Thoracic aorta (tissue), 2 donors: ENCODE measurements at places on chromosomes 7 and 10.

- H3K27ac ChIP-seq = no peak overlapping the region
- H3K27me3 ChIP-seq = no peaks in the 10 kb centered on the region
- H3K4me1 ChIP-seq = no peaks in the 10 kb centered on the region
- H3K4me3 ChIP-seq = no peak overlapping the region
These were observed 124.9 kb downstream of the SND1 start for GRCh38 chr7:127776776-127777386.

GRCh38 chr10:132536241-132536876 is 1.2 kb upstream of the INPP5A start:
- H3K27me3 ChIP-seq = no peaks in the 10 kb centered on the region
- H3K27ac ChIP-seq = peak overlapping the region; percentile 77
- no peaks in the 10 kb centered on the region for H3K36me3 ChIP-seq
- DNase-seq = peak; percentile 2
- peak overlapping the region; percentile 89 for H3K4me3 ChIP-seq

DNA sequence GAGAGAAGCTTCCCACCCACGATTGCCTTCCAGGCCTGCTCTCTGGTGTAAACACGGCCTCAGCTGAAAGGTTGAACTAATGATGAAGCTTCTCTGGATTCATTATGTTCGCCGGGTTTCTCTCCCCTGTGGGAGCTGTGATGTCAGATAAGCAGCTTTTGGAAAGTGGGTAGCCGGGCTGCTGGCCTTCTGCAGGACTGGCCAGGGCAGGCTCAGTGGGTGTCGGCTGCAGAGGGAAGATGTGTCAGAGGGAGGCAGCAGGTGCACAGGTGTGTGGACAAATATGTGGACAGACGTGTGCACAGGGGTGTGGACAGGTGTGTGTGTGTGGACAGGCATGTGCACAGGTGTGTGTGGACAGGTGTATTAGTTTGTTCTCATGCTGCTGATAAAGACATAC is 28.5 kb upstream of the PSMG3 start:
- H3K4me3 ChIP-seq = no peak overlapping the region
- no peaks in the 10 kb centered on the region for H3K36me3 ChIP-seq
- no peak overlapping the region for H3K27ac ChIP-seq

DNA sequence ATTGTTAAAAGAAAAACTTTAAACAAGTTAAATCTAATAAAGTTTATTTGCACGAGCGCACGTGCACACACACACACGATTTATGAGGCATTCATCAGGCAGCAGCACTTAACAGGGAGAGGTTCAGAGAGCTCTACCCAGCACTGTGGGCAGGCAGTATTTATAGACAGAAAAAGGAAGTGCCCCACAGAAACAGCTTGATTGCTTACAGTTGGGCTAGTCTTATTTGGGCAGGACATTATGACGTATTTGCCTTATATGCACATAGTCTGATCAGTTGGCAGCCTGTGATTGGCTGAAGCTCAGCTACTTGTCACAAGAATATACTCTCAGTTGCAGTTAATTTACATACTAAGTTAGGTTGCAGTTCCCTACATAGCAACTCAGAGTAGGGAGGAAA is 1.2 kb upstream of the SDHAF3 start:
- no peaks in the 10 kb centered on the region for H3K27me3 ChIP-seq
- no peak overlapping the region for H3K27ac ChIP-seq
- no peak for DNase-seq

DNA sequence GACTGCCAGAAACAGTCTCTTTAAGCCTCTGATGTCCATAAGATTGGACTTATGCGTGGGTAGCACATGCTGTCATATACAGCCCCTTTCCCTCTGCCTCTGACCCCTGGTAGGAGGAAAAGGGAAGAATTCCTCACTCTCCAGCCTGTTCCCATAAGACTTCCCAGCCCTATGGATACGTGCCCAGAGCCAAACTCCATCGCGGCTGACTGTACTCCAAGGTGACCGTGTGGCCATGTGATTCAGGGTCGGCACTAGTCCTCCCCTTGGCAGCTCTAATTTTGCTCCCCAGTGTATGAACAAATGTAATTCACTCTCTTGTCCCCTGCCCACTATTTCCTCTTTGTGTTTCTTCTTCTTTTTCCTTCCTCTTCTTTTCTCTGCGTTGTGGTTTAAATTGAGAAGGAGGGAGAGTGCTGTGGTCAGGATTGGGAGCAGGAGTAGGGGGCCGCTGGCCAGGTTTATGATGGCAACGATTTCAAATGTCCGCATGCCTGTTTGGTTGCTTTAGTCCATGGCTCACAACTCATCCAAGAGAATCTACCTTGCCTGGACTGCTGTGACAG is 43.8 kb downstream of the PRLHR start:
- H3K4me3 ChIP-seq = no peak overlapping the region
- no peak overlapping the region for H3K27ac ChIP-seq
- no peaks in the 10 kb centered on the region for H3K4me1 ChIP-seq

GRCh38 chr7:124124201-124124600 is 91.3 kb upstream of the TMEM229A start:
- no peaks in the 10 kb centered on the region for H3K36me3 ChIP-seq
- no peaks in the 10 kb centered on the region for H3K27me3 ChIP-seq
- no peaks in the 10 kb centered on the region for H3K4me1 ChIP-seq
- H3K27ac ChIP-seq = no peak overlapping the region
- DNase-seq = no peak

DNA sequence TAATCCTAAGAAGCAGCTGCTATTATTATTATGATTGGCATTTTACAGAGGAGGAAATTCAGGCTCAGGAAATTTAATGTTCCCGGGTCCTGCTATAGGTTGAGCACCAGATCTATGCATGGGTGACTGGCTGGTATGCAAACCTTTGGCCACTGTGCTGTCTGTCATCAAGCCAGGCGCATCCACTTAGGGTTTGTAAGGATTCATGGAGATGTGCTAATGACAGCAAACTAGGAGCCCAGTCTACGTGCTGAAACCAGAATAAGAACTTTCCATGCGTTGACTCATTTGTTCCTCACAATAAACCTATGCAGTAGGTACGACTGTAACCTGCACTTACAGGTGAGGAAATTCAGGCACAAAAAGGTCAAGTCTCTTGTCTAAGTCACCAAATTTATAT is 64.5 kb upstream of the ZMIZ1 start:
- no peaks in the 10 kb centered on the region for H3K36me3 ChIP-seq
- H3K27ac ChIP-seq = no peak overlapping the region
- H3K4me1 ChIP-seq = no peaks in the 10 kb centered on the region
- no peaks in the 10 kb centered on the region for H3K27me3 ChIP-seq
- H3K4me3 ChIP-seq = no peak overlapping the region
- no peak for DNase-seq
